ENCODE measurements at places on chromosomes 2 and 18. TPM values are rescaled to one million over a fixed set of nuclear protein-coding genes. Genes with fewer than 3 reads are reported as not detected.

- DNase-seq: no peak
Measured at GRCh38 chr18:34329840-34330239, 105.1 kb upstream of the NOL4 start.

DNA sequence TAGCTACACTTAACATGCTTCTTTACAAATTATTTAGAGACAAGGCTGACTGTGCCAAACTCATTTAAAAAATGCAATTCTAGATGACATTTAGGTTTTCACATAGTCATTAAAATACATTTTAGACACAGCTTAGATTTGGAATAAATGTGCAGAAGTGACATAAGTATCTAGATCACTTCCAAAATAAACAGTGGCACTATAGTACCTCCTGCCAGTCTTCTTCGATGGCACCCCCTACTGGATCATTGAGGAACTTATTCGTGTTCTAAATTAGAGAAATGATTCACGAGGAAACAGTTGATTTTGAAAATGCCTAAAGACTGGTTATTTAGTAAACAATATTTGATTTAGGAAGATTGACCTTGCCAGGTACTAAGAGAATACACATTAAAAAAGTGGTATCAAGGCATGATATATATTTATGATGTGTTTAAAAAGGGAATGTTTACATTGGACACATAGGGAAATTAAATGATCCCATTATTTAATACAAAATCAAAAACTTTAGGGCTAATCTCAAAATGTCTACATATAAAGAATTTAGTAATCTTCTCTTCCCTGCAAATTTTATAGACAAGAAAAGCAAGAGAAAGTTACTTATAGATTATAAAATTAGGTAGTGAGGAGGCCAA is 323.9 kb downstream of the XIRP2 start:
- peak; percentile 45 for DNase-seq

DNA sequence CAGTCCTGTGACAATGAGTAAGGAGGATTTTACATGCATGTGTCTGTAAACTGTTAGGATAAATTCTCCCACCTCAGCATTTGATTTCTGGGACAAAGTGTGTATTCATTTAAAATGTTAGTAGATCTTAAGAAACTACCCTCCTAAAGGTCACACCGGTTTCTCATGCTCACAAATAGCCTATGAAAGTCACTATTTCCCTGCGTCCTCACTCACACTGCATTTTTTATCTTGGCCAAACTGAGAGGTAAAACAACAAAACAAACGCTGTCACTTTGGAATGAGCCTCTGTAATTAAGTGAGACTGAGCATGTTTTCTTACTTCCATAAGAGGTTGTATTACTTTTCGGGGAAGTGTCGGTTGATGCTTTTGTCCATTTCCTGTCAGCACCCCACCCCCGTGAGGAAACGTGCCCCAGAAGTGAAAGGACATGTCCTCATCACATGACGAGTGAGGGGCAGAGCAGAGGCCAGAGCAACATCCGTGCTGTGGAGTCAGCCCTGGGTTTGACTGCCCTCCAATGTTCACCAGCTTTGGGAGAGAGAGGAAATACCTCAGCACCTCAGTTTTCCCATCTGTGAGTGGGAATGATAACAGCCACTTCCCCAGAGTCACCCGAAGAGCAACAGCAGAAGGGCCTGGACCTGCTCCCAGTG is 3.1 kb downstream of the GYPC start:
- peak; percentile 24 for DNase-seq

- peak; percentile 67 for DNase-seq
Measured at GRCh38 chr2:230134496-230135129, 65.9 kb upstream of the SLC16A14 start.

DNA sequence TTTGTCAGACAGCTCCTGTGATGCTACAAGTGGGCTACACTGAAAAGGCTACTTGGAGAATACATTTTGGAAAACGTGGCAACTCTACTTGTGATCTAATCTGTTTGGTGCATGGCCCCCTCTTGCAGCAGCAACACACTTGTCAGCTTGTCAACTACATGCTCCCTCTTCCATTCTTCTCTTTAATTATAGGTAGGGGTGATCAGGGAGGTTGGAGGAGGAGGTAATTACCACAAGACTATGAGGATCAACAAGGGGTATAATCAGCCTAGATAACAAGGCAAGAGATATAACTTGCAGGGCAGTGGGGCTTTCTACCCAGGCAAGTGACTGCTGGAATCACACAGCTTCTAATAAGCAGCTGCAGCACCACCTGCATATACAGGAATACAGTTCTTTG is 104.9 kb downstream of the ACVR1 start:
- no peak for DNase-seq

- peak; percentile 83 for DNase-seq
Measured at GRCh38 chr2:172449911-172450550, 22.6 kb downstream of the ITGA6 start.

DNA sequence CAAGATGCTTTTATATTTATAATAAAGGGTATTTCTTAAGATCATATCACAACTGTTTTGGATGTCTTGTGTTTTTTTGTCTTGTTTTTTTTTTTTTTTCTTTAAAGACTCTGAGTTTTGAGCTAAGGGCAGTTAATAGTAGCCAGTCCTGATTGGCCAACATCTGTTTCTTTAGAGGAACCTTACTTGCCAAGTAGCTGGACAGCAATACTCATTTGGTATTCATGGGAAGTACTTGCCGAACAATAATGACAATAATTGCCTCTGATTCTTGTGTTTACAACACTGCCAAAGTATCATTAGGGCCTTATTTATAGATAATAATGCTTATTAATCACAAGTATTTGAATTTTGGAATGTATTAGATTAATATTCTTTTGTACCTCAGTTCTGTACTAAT is 17.1 kb upstream of the POU3F3 start:
- DNase-seq: no peak

- DNase-seq: no peak
Measured at GRCh38 chr2:241946306-241947003, 76.9 kb downstream of the RTP5 start.

- DNase-seq: no peak
Measured at GRCh38 chr18:9191658-9192256, 55.2 kb downstream of the ANKRD12 start.

- DNase-seq: no peak
Measured at GRCh38 chr18:48634491-48634890, 95.7 kb downstream of the CTIF start.

DNA sequence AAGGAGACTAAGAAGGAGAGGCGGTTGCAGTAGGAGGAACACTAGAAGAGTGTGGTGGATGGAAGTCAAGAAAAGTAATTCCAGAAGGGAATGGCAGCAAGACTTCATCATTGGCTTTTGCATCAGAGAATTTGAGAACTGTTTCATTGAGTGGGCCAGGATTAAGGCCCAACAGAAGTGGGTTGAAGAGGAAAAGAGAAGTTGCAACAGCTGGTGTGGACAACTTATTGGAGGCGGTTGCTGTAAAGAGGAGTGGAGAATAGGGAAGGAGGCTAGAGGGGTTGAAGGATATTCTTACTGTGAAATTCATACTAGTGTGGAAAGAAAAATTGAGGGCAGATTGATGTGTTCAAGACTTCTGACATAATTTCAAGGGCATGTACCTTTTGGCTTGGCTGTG is 168.7 kb upstream of the FN1 start:
- no peak for DNase-seq

DNA sequence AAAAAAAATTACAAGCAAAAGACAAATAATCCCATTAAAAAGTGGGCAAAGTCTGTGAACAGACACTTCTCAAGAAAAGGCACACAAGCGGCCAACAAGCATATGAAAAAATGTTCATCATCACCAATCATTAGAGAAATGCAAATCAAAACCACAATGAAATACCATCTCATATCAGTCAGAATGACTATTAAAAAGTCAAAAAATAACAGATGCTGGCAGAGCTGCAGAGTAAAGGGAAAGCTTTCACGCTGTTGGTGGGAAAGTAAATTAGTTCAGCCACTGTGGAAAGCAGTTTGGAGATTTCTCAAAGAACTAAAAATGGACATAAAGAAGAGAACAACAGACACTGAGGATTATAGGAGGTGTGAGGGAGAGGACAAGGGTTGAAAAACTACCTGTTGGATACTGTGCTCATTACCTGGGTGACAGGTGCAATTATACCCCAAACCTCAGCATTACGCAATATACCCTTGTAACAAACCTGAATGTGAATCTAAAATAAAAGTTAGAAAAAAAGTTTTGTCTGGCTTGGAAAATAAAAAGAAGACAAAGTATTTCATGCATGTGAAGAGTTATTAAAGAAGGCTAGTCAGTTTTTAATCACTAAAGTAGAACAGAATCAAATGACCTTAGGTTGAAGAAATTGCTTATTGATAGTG is 8.7 kb upstream of the ACSL3 start:
- peak; percentile 47 for DNase-seq

DNA sequence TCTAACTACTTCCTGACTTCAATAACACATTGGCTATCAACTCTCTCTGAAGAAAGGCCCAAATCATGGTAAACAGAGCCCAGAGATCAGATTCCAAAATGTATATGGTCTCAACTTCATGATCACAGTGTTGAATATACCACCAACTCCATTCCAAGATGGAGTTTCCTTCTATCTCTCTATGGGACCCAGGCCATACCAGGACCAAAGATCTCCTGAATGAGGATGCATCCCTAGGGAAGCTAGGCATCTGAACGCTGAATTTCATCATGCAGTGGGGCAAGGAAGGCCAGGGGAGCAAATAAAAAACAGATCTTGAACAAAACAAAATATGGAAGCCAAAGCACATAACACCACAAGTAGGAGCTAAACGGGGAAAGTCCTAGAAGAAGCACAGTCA is 320.7 kb upstream of the PKDCC start:
- no peak for DNase-seq

DNA sequence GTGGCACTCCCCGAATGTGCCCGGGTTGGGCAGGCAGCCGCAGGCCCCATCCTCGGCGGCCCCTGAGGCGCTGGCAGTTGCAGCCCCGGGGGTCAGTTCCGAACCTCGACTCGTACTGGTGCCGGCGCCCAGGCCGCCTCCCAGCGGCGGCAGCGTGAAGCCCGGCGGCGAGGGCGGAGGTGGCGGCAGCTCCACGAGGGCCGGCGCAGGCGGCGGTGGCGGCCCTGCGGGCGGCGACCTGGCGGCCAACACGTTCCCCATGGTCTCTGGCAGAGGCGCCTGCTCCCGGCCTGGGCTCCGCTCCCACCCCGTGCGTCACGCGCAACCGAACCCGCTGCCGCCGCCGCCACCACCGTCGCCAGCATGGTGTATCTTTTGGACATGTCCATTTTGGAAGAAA is 196.3 kb downstream of the CCDC74A start:
- DNase-seq: no peak

GRCh38 chr2:8408560-8409460 is 273.0 kb upstream of the ID2 start:
- DNase-seq: peak; percentile 20

- no peak for DNase-seq
Measured at GRCh38 chr2:46131-46470, 204 bp downstream of the FAM110C start.

GRCh38 chr2:74551530-74551929 is 2.2 kb downstream of the LOXL3 start:
- no peak for DNase-seq

- DNase-seq: no peak
Measured at GRCh38 chr18:52499644-52500043, 159.6 kb downstream of the DCC start.

- DNase-seq: peak; percentile 52
Measured at GRCh38 chr2:15674637-15675455, 83.2 kb downstream of the DDX1 start.

- peak; percentile 93 for DNase-seq
Measured at GRCh38 chr2:142874293-142874814, 3.1 kb upstream of the KYNU start.

DNA sequence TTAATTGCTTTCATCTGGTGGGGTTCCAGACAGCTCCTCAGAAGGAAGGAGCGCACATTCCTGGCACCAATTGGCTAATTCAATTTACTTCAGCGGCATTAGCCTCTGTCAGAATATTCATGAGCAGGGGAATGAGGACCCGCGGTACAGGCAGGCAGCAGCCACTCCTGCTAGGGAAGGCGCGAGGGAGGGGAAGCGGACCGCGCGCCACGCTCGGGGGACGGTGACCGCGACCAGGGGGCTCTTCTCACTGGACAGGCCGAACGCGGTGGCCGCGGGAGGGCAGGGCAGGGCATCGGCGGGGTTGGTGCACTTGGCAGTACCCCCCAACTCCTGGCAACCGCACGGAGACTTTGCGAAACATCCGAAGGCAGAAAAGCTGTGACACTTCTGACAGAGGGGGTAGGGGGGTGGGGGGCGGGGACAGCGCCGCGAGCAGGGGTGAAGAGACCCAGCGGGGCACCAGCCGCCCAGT is at the start of gene CDH20:
CDH20 (plus strand) TSS at position 160 of the 475 bp plus-strand sequence.
- DNase-seq: no peak

DNA sequence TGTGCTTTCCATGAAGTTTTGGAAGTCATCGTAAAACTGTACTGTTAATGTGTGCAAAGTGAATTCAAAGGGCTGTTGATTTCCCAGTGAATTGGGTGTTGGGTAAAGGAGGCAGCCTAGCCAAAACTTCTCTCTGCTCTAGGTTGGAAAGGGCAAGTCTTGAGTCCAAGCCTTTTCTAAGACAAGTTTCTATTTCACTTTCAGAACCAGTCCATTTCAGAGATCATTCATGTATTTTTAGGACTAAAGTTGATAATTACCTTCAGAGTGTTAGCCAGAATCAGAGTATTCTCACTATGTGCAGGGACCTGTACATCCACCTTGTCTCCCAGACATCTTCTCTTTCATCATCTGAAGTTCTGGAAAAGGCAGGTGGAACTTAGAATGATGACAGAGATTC is 636.1 kb upstream of the KLHL29 start:
- no peak for DNase-seq

DNA sequence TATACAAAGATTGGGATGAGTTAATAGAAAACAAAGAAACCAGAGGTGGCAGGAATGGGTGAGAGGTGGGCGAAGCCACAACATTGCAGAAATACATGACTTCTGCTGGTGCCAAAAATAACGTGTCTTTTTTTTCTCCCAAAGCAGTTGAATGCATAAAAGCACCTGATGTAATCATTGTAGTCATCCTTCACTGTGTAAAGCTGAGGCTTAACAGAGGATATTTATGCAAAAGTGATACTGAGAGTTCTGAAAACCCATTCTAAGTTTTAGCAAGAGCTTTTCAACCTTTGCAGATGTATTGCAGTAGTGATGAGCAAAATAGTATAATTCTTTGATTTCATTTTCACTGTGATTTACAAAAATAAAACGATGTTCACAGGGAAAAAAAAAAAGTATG is 173.0 kb downstream of the PTGR3 start:
- DNase-seq: no peak

DNA sequence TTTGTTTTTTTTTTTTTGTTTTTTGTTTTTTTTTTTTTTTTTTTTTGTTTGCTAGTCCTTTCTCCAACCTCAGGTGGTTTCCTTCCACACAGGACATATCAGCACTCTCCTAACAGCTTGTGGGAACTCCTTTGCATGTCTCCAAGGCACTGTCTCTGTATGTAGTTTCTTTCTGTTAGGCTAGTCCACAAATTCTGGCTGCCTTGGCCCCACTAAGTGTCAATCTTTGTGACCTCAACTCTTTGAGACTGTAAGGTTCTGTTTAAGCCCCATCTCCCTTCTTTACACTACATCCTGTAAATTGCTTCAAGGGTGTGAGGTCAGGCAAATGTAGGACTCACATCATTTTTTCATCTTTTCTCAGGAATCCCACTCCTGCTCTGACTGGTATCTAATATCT is 85.1 kb downstream of the NCOA1 start:
- DNase-seq: no peak

Gene DSC1
- total RNA-seq: not detected

Gene NTSR2
- total RNA-seq: not detected

Gene LOXL3
- total RNA-seq: 43.9 TPM

Gene STON1
- 3.7 TPM for total RNA-seq

Gene HOXD3
- 0.30 TPM for total RNA-seq

Gene ACOXL
- not detected for total RNA-seq

Gene ARL4C
- total RNA-seq: 48.1 TPM

Gene DNAH7
- total RNA-seq: 0.64 TPM

Gene CTAGE1
- not detected for total RNA-seq

Gene TEKT4
- total RNA-seq: not detected

Gene DOK6
- total RNA-seq: 0.52 TPM

All from M059J (cell line).